ENCODE measurements at places on chromosomes 3 and 15. TPM values are rescaled to one million over a fixed set of nuclear protein-coding genes. Genes with fewer than 3 reads are reported as not detected.

DNA sequence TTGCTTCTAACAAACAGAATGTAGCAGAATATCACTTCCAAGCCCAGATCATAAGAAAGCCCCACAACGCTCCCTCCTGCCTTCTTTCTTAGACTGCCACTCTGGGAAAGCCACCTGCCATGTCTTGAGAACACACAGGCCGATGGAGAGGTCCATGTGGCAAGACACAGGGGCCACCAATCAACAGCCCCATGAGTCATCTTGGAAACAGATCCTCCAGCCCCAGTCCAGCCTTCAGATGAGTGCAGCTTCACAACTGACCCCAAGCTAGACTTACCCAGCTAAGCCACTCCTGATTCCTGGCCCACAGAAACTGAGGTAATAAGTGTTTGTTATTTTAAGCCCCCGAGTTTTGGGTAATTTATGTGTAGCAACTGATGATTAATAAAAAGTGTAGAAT lies 39.7 kb downstream of the PTH1R start:
- no peak for DNase-seq

The C15orf39 gene
- 3.1 TPM for total RNA-seq

The MOBP gene
- not detected for total RNA-seq

GRCh38 chr15:51260202-51260601 lies 78.2 kb downstream of the CYP19A1 start:
- DNase-seq, result no peak

Measured in LHCN-M2 (cell line).